ENCODE measurements at places on chromosomes 1 and 21.

GRCh38 chr1:146012703-146013558, 8.6 kb downstream of the HJV start:
- DNase-seq = no peak

DNA sequence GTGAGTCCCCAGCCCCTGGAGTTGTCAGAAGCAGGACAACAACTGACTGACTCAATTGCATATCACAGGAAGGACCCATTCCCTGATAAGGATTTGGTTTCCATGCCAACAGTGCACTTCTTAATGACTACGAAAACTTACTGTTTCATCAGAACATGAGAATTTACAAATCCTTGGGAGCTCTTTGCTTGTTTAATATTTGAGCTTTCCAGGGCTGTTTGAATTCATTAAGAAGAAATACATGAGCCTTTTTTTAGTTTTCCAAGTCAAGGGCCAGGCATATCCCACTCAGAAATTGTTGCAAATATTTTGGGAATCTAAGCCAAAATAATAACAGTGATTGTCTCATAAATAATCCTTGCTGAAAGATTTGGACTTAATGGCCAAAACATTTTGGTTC, 27.2 kb upstream of the COL24A1 start:
- no peak for DNase-seq

GRCh38 chr1:51284487-51284954, 45.8 kb downstream of the TTC39A start:
- no peak for DNase-seq

DNA sequence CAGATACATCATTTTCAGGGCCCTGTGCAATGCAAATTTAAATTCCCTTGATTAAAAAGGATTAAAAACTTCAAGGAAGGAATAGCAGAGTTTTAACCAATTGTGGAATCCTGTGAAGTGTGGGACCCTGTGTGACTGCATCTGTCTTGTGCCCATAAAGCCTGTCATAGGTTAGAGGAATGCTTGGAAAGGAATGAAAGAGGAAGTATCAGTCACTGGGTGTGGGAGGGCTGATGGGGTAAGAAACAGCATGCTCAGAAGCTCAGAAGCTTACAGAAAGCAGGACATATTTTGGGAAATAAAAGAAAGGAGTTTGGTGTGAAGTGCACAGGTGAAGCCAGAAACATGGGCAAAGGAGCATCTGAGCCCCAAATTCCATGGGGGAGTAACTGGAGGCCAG, 150.8 kb upstream of the ETV3 start:
- DNase-seq = no peak

DNA sequence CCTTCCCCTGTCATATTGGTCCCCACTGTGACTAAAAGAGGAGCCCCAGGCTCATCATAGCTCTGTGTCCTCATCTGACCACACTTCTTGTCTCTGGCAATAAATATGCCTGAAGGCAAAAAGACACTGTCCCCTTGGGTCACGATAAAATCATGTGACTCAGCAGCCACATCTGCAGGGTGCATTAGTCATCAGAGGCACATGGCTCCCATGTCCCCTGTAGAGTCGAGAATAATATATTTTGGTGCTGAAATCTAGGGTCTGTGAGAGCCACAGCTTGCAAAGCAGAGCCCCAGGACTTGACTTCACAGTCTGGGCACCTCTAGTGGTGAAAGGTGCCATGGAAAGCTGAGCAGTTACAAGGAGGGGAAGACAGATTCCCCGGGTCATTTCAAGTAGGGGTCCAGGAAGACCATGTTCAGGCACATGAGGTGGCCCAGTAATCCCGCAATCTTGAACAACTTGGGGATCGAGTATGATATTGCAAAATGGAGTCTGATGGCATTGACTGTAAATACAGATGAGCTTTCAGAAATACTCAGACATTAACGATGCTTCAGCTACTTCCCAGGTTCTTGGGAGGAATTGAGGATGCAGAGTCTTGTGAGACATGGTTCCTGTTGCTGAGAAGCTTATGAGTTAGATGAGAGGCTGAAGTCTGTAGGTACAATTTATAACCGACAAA, 68.6 kb downstream of the SLC35F3 start:
- DNase-seq = no peak

DNA sequence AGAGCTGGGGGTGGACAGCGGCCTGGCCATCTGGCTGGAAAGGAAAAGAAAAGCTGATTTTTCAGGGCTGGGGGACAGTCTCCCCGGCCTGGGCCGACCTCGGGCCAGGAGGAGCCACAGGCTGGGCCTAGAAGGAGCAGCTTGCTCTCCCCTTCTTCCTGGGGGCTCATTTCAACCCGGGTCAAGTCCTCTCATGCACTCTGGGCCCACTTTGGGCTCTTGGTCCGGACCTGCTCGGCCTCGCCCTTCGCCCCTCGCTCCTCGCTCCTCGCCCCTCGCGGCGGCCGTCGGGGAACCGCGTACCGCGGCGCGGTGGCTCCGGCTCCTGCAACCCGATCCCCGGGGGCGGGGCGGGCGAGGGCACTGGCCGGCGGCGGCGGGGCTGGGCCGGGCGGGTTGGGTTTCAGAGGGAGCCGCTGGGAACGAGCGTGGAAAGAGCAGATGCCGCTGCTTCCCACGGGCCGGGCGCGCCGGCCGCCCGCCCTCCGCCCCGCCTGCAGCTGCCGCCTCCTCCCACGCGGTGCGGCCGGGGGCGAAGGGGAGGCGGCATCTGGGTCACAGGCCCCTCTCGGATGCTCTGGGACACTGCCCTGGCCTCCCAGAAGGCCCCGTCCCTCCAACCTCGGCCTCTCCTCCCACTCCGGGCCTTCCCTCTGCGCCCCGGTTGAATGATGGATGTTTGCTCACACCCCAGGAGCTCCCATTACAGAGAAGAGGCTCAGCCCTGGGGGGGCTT, 6.6 kb downstream of the HEYL start:
- peak; percentile 45 for DNase-seq

GRCh38 chr1:228291906-228292608, 84.2 kb downstream of the OBSCN start:
- no peak for DNase-seq

GRCh38 chr1:162984699-162985098, 84.5 kb upstream of the RGS4 start:
- no peak for DNase-seq

DNA sequence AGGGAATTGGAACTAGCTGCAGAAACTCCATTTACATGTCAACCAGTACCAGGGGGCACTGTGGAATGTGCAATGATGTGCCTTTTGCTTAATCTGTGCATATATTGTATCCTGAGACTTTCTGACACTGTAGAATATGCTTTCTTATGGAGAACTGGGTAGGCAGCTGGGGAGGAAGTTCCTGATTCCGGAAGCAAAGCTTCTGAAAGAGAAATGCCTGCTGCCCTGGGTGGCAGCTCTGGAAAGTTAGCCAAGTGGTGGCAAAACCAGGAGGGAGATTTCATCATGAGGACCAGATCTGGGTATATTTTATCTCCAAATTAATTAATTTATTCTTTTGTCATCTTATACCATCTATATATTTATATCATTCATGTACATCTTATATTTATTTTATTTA, 116.7 kb downstream of the XCL2 start:
- no peak for DNase-seq

DNA sequence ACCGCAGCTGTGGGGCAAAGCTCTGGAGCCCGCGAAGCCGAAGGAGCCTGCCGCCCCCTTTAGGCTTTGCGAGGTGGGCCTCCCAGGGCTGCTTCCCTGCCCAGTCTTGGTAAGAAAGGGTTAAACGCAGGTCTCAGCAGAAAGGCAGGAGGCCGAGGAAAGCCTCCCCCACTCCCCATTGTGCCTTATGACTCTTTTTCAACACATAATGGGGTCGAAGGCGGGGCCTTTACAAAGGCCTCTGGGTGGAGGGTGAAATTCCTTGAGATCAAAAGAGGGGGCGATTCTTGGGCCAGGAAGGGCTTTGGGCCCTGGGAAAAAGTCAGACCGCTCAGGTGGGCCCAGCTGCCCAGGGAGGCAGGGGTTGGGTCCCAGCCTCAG, 880 bp downstream of the ALPL start:
- DNase-seq = no peak

DNA sequence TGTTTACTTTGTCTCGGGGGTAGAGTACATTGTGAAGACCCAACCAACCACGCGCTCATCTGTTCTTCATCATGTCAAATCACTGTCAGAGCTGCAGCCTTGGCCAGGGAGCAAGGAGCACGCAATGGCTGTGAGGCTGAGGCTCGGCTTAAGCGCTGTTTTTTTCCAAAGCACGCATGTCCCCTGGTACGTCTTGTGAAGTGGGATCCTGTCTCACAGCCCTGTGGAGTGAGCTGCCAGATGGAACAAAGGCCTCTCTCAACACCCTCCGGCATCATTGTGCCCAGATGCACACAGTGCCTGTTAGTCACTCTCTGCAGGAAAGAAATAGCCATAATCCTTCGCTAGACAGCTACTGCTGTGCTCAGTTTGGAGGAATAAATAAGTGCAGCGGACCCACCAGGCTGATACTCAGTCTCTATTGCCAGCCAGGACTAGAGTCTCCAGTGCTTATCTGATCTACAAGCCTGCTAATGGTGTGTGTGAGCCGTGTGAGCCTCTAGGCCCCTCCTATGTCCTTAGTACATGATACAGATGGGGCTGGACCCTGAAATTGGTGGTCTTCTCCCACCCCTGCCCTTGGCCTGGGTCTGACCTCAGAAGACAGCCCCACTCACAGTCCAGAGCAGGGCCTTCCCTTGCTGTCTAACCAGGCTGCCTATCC, 91.3 kb upstream of the COA6 start:
- DNase-seq = no peak

DNA sequence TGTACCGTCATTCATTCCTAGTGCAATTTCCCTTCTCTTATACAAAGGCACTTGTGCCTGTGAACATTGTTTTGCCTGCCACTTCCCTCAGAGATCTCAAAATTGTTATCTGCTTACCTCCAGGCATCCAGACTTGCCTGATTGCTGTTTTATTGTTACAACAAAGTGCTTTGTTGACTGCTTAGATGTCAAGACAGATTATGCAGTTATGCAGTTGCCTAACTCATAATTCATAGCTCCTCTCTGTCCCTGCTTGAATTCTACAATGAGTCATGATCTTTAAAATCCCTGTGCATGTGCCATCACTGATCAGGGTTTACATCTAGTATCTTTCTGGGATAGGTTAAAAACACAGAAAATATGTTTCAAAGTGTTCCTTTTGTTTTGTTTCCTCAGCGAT, 24.5 kb downstream of the CXADR start:
- no peak for DNase-seq

DNA sequence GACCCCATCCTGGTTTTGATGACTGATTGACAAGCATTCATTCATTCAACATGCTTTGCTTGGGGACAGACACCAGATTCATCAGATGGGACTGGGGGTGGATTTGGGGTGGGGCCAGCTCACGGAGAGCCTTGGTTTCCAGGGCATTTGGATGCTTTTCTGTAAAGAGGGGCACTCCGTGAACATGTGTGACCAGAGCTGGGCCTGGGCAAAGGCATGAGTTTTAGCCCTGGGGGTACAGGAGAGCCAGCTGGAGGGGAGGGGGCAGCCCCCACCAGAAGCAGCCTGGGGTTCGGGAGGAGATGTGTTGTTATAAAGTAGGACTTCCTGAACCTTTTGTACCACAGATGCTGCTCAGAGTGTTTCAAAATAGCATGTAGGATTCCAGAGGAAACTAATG, 99.7 kb downstream of the RIPK4 start:
- DNase-seq = no peak
